ENCODE measurements at places on chromosomes 12 and 14.

DNA sequence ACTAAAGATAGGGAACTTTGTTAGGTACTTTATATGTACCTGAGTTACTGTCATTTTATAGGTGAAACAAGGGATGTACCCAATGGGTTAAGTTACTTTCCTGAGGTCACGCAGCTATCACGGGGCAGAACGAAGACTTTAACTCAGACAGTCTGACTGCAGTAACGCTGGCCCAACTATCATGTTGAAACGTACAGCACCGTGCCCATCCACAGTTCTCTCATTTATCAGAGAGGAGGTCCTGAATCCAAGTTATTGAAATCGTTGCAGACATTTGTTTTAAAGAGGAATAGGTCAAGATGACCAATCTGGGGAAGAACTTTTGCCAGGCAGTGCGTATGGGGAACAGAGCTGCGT lies 587 bp upstream of the C12orf75 start:
- no peak for DNase-seq

- no peak for DNase-seq
Measured at GRCh38 chr14:24296341-24297157, 3.0 kb downstream of the DHRS1 start.

DNA sequence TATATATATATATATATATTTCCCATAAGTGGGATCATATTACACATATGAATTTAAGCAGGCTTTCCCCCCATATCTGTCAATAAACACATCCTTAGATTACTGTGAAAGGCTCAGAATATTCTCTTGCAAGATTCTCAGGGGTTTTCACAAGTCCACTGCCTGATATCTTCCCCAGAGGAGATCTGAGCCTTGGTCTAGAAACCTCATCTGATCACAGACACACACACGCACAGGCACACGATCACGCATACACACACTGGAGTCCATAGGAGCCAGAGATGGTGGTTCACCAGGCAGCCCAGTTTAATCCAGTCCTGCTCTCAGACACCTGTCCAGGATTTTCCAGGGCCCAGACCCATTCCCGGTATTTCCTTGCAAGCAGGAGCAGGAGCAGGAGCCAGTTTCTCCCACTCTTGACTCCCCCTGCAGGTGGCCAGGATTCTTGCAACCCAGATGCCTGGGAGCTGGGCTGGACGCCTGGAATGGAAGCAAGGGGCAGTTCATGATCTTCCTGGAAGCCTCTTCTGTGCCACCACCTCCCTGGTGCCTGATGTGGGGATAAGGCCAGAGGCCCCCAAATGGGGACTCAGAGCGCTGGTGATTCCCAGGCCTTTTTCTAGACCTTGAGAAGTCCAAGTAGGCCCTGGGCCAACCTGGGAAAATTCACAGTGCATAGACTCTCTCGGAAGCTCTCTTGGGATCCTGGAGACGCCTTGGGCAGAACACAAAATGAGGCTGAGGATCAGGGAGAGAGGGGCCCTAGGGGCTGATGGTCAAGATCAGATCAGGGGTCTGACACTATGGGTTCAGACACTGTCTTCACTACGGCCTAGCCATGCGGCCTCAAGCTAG lies 16.5 kb upstream of the KRT78 start:
- peak; percentile 83 for DNase-seq

DNA sequence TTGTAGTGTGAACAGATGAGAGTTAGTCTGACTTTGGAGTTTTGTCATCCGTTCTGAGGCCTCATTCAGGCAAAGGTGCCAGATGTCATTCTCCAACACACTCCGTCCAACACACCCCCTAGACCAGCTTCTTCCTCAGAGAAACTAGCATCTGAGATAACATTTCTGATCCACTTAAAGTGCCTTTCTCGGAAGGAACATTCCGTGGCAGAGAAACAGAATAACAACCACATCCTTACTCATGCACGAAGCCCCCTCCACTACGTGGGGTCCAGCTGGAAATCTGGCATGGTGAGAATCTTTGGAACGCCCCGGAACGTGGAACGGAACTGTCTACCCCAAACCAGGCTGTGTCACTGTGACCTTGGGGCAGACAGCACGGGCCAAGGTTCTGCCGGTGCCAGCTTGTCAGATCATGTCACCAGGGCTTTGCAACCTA lies 17.0 kb upstream of the BCL7A start:
- DNase-seq, result no peak

GRCh38 chr14:34350903-34351302 lies 111.1 kb downstream of the SPTSSA start:
- DNase-seq, result no peak

GRCh38 chr12:108738170-108738569 lies 6.9 kb upstream of the CORO1C start:
- DNase-seq, result no peak

All from pancreas (tissue), 10 donors.